Activated CD4-positive, alpha-beta T cell treated with anti-CD3 and anti-CD28 coated beads, Interleukin-2, amount 10 ng/mL, durations not matched to agents 24 days and 14 days (primary cell): ENCODE measurements at places on chromosomes 3 and 15. TPM values are rescaled to one million over a fixed set of nuclear protein-coding genes. Genes with fewer than 3 reads are reported as not detected.

Gene AGBL1
- total RNA-seq, result not detected in 2 replicates

GRCh38 chr15:83064859-83065258 lies 2.2 kb downstream of the BTBD1 start:
- H3K27me3 ChIP-seq, result no peaks in the 10 kb centered on the region
- no peak overlapping the region for H3K4me3 ChIP-seq
- H3K4me1 ChIP-seq, result peaks cover 24% of the 10 kb centered on the region
- H3K27ac ChIP-seq, result no peak overlapping the region
- no peak for DNase-seq

- peaks cover 40% of the 10 kb centered on the region for H3K4me1 ChIP-seq
- no peak overlapping the region for H3K27ac ChIP-seq
- H3K27me3 ChIP-seq, result no peaks in the 10 kb centered on the region
- peaks cover 16% of the 10 kb centered on the region for H3K36me3 ChIP-seq
Measured at GRCh38 chr3:171249245-171249644, 211.0 kb downstream of the TNIK start.

DNA sequence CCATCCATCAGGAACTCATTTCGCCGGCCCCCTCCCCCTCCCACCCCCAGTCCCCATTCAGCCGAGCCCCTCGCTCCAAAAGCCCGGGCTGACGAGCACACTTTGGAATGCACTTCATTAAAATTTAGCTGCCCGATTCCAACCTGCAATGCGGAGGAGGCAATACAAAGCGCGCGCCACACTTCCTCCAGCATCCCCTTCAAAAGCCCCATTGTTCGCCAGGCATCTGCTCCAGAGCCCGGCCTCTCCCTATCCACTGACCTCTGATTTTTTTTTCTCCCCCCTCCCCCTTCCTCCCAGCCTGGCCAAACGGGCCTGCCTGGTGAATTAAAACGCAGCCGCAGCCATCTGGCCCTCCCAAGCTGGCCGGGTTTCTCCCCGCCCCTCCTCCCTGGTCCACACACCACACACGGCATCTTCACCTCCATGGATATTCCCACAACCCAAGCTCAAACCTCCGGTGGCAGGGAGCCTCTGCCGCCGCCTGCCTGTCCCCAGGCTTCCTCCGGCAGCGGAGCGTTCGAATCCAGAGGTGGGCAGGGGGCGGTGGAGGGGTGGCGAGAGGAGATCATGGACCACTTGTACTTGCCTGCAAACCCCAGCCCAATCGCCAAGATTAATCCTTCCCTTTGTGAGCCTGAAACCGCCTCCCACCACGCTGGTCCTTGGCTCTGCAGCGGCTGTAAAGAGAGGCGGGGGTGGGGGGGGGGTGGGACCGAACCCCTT lies 441.3 kb downstream of the MAGI1 start:
- H3K27ac ChIP-seq, result no peak overlapping the region
- peaks cover 8% of the 10 kb centered on the region for H3K27me3 ChIP-seq
- no peak overlapping the region for H3K4me3 ChIP-seq
- no peak for DNase-seq

Gene ZNF621
- 18.6 and 19.2 TPM in 2 replicates for total RNA-seq

DNA sequence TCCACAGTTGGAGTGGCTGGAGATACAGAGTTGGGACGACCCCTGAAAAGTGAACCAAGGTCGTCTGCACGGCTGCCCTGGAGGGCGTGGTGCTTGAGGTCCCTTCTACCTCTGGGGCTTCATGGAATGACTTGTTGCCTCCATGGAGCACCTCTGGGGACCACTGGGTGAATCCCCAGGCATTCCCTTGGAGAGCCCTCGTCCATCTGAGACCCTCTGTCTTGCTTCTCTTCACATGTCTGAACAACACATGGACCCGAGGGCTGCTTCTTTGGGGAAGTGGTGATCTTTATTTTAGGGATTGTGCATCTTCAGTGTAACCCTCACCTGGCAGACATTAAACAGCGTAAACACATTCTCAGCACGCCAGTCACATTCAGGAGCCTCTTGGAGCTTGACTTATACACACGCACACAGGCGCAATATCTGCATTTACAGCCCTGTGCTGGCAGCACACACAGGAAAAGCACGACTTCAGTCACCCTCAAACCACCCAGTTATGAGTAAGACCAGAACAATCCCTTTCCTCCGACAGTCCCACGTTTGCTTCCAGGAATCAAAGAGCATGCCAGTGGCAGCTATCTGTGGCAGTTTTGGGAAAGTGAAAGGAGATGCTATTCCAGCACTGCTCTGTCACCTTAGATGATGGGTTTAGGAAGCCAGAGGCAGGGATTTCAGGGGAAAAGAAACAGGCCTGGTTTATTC lies 12.6 kb downstream of the FAM107A start:
- peaks cover 2% of the 10 kb centered on the region for H3K27me3 ChIP-seq
- H3K4me3 ChIP-seq, result no peak overlapping the region
- peaks cover 4% of the 10 kb centered on the region for H3K4me1 ChIP-seq

- no peaks in the 10 kb centered on the region for H3K27me3 ChIP-seq
- H3K27ac ChIP-seq, result no peak overlapping the region
- H3K4me3 ChIP-seq, result no peak overlapping the region
- H3K4me1 ChIP-seq, result peaks cover 9% of the 10 kb centered on the region
- no peaks in the 10 kb centered on the region for H3K36me3 ChIP-seq
Measured at GRCh38 chr3:195849322-195850074, 37.8 kb upstream of the MUC4 start.

Gene CPN2
- total RNA-seq, result not detected in 2 replicates

Gene C15orf62
- total RNA-seq, result 0.43 and 0.51 TPM in 2 replicates

Gene GRAMD2A
- total RNA-seq, result 0.21 TPM in 1 of 2 replicates, not detected in the other

DNA sequence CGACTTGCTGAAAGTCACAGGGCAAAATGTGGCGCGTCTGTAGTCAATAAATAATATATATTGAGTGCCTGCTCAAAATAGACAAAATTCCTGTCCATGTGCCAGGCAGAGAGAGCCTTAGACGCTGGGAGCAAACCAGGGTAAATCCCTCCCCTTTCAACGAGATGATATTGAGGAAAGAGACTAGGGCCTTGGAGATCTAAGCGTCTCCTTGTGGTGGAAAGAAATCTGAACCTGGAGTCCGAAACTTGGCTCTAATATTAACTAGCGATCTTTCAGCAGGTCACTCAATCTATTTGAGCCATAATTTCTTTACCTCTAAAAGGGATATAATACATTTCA lies 348 bp upstream of the DPP8 start:
- peaks cover 22% of the 10 kb centered on the region for H3K4me1 ChIP-seq
- H3K4me3 ChIP-seq, result peak overlapping the region; percentile 94
- H3K36me3 ChIP-seq, result peaks cover 20% of the 10 kb centered on the region
- peak overlapping the region; percentile 96 for H3K27ac ChIP-seq
- H3K27me3 ChIP-seq, result no peaks in the 10 kb centered on the region

DNA sequence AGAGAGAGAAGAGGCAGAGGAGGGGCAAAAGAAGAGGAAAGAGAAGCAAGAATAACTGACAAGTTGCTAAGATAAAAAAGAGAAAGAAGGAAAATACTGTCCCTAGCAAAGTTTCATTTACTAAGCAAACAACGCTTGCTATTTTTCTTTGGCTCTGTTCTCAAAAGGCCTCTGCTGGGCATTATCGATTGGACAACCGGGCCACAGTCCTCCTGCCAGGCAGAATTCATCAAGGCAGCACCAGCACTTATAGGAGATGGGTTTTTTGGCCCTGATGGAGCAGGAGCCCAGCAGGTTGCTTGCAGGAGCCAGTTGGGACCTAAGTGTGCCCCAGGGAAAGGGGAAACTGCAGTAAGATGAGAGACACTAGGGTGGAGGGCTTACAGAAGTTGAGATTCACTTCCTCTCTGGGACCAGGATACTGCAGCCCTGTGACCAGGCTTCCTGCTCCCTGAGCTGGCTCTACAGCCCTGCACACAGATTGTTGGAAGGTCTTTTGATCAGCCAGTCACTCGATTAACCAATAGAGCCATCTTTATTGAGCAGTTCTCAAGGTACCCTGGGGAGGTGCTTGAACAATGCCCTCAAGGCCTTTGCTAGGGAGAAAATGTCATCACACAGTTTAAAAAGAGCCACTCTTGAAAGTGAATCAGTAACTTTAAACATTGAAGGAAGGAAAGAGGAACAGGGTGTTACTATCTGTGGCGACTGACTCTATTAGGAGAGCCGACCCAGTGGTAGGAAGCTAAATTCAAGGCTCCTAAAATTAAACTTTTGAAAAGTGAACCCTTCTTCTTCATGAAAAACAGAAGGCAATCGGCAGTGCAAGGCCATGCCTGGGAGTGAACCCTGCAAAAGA lies 28.8 kb upstream of the GLCE start:
- H3K27ac ChIP-seq, result no peak overlapping the region
- H3K4me3 ChIP-seq, result no peak overlapping the region
- no peaks in the 10 kb centered on the region for H3K4me1 ChIP-seq
- H3K27me3 ChIP-seq, result no peaks in the 10 kb centered on the region

Gene PLCH1
- total RNA-seq, result 0.38 TPM in 1 of 2 replicates, not detected in the other

- no peaks in the 10 kb centered on the region for H3K27me3 ChIP-seq
Measured at GRCh38 chr3:165507060-165507459, 310.9 kb upstream of the SLITRK3 start.

DNA sequence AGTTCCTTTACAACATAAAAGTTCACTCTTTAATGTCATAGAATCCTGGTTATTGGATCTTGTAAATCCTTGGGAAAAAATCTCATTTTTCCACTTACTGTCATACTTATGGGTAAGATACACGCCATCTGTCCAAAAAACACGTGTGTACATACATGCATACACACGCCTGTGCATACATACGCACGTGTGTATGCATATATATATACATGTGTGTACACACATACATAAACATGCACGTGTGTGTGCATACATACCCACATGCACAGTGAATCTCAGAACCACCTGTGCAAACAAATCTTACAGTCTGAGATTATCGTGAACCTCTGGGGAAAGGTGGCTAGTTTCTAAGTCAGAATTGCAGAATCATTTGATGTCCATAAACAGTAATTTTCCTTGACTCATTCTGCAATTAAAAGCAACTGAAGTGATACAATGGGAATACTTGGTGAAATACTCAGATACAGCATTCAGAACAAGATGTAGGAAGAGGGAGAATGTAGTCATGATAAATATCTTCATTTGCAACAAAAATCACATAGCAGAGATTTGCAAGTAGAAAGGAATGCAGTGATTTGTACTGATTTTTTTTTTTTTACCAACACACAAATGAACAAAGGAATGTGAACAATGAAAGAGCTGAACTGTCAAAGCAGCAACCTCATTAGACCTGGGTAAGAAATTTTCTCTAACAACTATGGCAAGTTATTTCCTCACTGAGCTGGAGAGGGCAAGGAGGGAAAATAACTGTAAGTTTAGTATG lies 160.6 kb upstream of the POU1F1 start:
- H3K27ac ChIP-seq, result no peak overlapping the region
- H3K4me1 ChIP-seq, result no peaks in the 10 kb centered on the region
- H3K4me3 ChIP-seq, result no peak overlapping the region
- no peak for DNase-seq
- H3K27me3 ChIP-seq, result no peaks in the 10 kb centered on the region

DNA sequence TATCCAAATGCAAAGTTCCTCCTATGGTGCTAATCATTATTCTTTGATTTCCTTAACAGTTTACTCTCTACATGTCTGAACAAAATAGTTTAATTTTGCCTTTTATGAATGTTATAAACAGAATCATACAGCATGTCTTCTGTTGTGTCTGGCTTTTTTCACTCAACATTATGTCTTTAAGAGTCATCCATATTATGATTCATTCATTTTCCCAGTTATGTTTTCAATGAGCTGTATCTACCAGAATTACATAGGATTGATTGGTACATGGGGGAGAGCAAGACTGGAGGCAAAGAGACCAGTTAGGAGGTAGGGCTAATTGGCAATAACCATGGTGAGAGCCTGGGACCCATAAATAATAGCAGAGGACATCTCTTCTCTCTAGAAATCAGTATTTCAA lies 16.6 kb upstream of the RAP2B start:
- H3K27ac ChIP-seq, result no peak overlapping the region
- no peak for DNase-seq
- no peak overlapping the region for H3K4me3 ChIP-seq
- H3K4me1 ChIP-seq, result peaks cover 13% of the 10 kb centered on the region
- H3K36me3 ChIP-seq, result no peaks in the 10 kb centered on the region
- H3K27me3 ChIP-seq, result no peaks in the 10 kb centered on the region

Gene SEC22C
- total RNA-seq, result 36.3 and 39.6 TPM in 2 replicates

- no peak overlapping the region for H3K27ac ChIP-seq
- H3K27me3 ChIP-seq, result peaks cover 14% of the 10 kb centered on the region
- H3K36me3 ChIP-seq, result peaks cover 3% of the 10 kb centered on the region
- no peak overlapping the region for H3K4me3 ChIP-seq
- H3K4me1 ChIP-seq, result no peaks in the 10 kb centered on the region
- no peak for DNase-seq
Measured at GRCh38 chr3:51949121-51949520, 6.1 kb upstream of the GPR62 start.

Gene TRANK1
- total RNA-seq, result 2.1 and 2.3 TPM in 2 replicates

DNA sequence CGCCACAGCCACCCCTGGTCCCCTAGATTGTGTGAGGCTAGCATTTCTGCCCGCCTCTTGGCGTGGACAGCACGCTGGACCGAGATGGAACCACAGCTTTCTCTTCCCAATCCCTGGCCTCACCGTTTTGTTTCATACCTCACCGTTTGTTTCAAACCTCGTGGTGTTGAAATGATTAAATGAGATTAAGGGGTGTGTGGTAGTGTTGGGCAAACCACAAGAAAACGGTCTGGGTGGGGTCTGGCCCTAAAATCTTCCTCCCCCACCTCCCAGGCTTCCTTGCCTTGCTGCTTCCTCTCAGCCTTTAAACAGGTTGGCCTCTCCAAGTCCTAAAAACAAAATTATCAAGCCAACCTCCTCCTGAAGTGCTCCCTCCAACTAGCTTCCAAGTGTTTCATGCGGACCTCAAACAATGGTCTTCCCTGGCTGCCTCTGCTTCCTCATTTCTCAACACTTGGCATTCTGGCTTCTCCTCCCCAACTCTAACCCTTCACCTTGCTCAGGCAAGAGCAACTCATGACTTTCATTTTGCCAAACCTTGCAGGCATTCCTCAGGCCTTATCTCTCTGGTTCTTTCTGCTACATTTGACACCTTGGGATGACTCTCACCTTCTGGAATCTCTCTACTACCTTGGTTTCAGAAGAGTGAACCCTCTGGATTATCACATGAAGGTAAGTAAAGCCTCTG lies 1.4 kb upstream of the ATP13A3 start:
- H3K4me1 ChIP-seq, result peaks cover 45% of the 10 kb centered on the region
- DNase-seq, result peak; percentile 77
- H3K36me3 ChIP-seq, result peaks cover 37% of the 10 kb centered on the region
- no peaks in the 10 kb centered on the region for H3K27me3 ChIP-seq
- H3K4me3 ChIP-seq, result peak overlapping the region; percentile 79

Gene MAP1A
- 2.0 and 2.1 TPM in 2 replicates for total RNA-seq

GRCh38 chr15:43118829-43119228 lies 13.0 kb upstream of the UBR1 start:
- no peak for DNase-seq
- peaks cover 32% of the 10 kb centered on the region for H3K27me3 ChIP-seq
- no peaks in the 10 kb centered on the region for H3K36me3 ChIP-seq
- H3K4me1 ChIP-seq, result peaks cover 14% of the 10 kb centered on the region
- H3K27ac ChIP-seq, result no peak overlapping the region
